ENCODE measurements at places on chromosomes 6 and 20.

- DNase-seq: no peak
These were observed 1153.1 kb upstream of the GJE1 start for GRCh38 chr6:140979642-140980091.

DNA sequence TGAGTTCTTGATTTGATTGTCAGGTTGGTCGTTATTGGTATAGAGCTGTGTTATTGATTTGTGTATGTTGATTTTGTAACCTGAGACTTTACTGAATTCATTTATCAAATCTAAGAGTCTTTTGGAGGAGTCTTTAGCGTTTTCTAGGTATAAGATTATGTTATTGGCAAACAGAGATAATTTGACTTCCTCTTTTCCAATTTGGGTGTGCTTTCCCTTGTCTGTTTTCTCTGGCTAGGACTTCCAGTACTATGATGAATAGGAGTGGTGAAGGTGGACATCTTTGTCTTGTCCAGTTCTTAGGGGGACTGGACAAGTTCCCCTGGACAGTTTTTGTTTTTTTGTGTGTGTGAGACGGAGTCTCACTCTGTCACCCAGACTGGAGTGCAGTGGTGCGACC, 17.4 kb downstream of the HLA-DOA start:
- DNase-seq: no peak

DNA sequence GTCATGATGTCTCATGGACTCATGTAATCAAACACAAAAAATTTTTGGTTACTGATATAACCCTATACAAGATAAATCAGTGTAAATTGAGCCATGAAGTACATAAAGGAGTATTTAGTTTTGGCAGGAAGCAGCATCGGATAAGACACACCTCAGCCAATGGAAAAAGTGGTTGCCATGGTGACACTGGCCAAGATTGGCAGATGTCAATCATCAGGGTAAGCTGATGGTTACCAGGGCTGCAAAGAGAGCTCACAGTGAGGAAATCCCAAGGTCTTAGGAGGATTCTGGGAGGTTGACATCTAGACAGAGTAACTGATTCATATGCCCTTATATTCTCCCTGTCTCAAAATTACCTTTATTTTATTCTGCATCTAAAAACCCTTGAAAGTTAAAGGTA, 203.8 kb upstream of the PCSK2 start:
- no peak for DNase-seq

DNA sequence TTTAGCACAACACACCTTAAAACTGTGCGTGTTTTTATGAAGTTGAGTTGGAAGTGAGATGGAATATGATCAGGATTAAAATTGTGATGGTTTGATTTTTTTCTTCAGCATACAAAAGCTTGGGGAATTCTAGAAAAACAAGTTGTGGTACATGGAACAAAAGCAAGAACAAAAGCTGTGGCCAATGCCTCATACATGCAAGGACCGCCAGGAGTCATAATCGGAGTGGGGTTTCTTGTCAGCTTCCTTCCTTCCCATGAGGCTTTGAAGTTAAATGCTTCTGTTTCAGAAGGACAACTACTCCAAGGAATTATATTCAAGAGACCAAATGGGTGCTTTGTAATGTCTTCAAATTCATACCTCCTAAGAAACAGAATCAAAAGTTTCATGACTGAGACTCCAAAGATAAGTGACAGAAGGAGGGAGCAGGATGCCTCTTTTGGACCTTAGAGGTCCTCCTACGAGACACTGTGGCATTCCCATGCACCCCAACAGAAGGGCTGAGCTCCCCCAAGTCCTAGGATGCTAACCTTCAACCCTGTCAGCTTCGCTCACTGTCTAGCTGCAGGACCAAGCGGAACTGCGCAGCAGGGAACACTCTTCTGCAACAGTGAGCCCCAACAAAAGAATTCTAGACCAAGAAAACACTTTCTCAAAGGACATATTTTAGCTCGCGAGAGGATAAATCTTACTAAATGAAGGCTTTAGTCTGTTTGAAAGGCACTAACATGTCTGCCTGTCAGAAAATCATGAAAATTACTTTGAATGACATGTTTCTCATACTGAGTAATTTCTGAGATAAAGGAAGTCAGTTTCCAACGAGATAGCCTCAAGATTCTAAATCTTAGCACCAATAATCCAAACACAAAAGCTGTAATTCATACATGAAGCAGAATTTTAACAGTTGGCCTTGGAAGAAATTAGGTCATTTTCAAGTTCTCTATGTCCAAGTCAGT, 108.5 kb upstream of the NHSL1 start:
- DNase-seq: no peak

- no peak for DNase-seq
These were observed 20.3 kb downstream of the TRAF3IP2 start for GRCh38 chr6:111585241-111585973.

GRCh38 chr6:48883116-48883515, 579.9 kb downstream of the MMUT start:
- DNase-seq: no peak

DNA sequence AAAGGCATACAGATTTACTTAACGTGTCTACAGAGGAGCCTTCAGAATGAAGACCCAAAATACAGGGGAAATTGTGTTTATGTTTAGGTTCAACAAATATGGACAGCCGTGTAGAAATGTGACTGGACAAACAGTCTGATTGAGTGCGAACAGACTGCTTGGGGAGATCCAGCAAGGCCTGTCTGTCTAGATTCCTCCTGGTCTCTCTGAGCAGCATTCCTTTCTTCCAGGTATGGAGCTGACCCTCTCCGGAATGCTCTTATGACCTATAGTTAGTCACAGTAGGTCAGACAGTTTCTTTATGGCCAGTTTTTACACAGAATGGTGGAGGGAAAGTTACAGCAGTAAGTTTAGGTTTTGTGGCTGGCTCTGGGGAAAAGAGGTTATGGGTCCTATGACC, 9.0 kb downstream of the RIN2 start:
- no peak for DNase-seq

- no peak for DNase-seq
These were observed 286.5 kb upstream of the PRND start for GRCh38 chr20:4435225-4435624.

DNA sequence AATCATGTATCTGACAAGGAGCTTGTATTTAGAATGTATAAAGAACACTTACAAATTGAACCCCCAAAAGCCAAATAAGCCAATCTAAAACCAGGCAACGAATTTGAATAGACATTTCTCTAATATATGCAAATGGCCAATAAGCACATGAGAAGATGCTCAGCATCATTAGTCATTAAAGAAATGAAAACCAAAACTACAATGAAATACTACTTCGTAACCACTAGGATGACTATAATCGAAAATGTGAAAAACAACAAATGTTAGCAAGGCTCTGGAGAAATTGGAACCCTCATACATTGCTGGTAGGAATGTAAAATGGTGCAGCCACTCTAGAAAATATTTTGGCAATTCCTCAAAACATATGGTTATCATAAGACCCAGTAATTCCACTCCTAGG, 105.8 kb upstream of the TOP1 start:
- no peak for DNase-seq

DNA sequence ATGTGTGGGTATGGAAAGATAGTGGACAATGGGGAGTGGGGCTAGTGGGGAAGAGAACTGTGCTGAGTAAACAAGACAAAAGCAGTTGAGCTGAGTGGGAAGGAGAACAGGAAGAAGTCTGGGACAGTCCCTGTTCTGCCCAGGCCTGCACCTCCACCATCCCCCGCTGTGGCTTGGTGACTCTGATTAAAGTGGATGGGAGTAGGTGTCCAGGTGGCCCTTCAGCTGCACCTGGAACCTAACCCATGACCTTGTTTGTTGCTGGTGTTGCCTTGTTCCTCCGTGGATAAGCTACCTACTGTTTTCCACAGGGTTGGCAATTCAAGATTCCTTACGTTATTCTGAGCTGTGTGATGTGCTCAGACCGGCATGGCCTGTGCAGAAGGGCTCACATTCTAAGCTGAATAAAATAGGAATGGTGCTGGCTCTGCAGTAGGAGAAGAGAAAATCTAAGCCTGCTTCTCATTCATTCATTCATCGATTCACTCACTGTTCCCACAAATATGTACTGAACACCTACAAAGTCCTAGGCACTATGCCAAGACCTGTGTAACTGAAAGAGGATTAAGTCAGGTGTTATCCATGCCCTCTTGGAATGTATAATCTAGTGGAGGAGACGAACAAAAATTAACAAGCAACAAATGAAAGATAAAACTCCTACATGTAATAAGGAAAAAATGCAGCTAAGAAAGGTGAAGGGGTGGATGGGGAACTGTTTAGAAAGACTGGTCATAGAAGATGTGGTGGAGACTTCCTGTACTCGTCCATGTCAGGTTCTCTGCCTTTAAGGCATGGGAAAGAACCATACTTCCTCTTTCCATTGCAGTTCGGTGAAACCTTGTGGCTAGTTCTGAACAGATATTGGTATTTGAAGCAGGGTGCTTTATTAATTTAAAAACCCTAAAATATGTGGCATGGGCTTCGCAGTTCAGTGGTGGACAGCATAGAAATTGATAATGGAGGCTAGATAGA, 10.1 kb upstream of the CALHM6 start:
- DNase-seq: no peak

DNA sequence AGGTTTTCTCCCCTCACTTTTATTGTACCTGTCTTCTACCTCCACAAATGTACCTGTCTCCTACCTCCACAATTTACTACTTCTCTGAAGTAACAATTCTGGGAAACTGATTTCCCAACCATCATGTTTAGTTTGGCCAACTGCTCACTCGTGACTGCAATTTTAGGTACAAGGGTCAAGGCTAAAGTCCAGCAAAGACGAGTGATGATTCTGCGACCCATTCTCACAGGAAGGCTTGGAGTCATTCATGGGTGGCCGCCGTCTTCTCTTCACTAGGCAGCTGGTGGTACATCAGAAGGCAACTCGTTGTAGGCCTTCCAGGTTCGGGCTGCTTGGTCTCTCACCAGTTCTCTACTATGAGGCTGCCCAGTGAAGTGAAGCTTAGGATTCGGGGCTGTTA, 483.8 kb upstream of the JARID2 start:
- DNase-seq: no peak

DNA sequence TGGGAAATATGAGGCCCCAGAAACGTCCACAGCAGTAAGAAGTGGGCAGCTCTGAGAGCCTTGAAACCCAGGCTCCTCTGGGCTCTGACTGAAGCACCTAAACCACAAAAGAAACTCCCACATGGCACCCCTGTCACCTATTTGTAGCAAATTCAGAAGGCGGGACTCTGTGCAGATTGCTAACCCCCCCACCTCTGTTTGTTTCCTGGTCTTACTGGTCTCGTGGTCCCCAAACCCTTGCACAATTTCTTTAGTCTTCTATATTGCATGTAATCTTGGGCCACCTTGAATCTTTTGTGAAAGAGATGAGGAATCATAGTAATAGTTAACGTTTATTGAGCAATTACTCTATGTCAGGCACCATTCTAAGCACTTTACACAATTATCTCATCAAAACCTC, 154.3 kb downstream of the PREX1 start:
- no peak for DNase-seq

- no peak for DNase-seq
These were observed 68.4 kb upstream of the SMLR1 start for GRCh38 chr6:130758813-130759212.

- no peak for DNase-seq
These were observed 189.4 kb downstream of the DLL1 start for GRCh38 chr6:170101281-170102035.

DNA sequence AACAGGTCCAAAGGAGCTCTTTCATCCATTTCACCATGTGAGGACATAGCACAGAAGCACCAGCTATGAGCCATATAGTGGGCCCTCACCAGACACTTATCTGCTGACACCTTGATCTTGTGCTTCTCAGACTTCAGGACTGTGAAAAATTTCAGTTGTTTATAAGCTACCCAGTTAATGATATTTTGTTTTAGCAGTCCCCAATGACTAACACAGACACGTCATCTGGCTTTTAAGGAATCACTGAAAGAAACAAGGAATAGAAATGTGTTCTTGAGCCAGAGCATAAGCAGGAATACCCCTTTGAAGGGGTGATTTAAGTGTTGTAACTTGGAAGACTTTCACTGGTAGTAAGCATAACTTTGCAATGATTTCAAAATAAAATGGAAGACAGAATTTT, 214.7 kb upstream of the PTCHD4 start:
- no peak for DNase-seq

- no peak for DNase-seq
These were observed 33.4 kb upstream of the GCNT2 start for GRCh38 chr6:10487668-10488327.

- no peak for DNase-seq
These were observed 155.3 kb upstream of the ZNF217 start for GRCh38 chr20:53748821-53749421.

DNA sequence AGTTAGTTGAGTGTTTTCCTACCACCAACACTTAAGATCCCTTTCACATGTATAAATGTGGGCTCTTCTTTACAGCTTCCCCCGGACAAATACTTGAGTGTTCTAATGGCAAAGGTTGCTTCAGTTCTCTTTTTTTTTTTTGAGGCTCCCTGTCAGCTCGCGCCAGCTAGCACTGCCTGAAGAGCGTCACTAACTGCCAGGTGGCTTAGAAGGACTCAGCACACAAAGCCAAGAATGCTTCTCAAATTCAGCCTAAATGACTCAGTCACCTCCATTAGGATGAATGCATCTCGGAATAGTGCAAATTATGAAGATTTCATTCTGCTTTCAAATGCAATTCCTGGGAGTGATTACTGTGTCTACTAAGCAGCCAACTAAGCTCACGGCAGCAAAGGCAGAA, 150.7 kb upstream of the BTBD3 start:
- no peak for DNase-seq

DNA sequence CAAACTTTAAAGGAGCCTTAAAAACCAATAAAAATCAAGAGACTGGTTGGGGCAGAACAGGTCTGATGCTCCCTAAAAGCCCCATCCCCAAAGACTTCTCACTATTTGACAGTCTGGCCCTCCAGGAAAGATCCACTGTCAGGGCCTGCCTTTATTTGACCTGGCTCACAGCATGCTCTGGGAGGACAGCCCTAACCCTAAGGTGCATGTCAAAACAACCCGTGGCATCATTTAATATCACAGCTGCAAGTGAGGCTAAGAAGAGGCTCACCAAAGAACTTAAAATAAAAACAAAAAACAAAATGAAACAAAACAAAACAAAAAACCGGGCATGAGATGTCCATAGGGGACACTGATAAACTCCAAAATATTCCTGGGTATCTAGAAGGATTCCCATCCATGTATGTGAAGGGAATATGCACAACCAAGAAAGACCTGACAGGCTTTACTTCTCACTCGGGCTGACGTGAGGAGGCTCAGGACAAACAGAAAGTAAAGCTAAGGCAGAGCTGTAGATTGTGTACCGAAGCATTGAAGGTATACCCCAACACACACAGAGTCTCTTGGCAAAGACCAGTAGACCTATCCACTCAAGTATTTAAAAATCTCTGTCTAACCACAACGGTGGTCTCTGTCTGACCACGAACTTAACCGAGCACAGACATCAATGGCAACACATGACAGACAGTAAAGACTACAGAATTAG, 57.3 kb downstream of the AHI1 start:
- no peak for DNase-seq

DNA sequence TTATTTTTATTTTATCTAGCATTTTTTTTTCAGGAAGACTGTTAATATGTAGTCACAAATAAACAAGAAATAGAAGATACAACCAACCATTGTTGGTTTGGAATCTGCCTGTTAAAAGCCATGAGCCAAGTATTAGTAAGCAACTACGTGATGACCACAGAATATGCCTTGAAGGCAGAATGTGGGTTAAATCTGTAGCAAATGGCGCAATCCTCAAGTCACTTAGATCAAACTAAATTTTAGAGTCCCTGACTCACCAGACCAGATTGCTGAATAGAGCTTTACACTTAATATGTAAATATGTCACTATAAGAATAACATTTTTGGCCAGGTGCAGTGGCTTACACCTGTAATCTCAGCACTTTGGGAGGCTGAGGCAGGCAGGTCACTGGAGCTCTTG, 800.1 kb upstream of the CITED2 start:
- DNase-seq: no peak

GRCh38 chr6:30483677-30484279, 5.5 kb upstream of the HLA-E start:
- no peak for DNase-seq

All from stimulated activated CD8-positive, alpha-beta memory T cell treated with anti-CD3 and anti-CD28 coated beads, Interleukin-12 subunit alpha, Interleukin-12 subunit beta, amount 100 ng/mL, for 1 hour (primary cell).